ENCODE measurements at places on chromosomes 3 and 15. TPM values are rescaled to one million over a fixed set of nuclear protein-coding genes. Genes with fewer than 3 reads are reported as not detected.

DNA sequence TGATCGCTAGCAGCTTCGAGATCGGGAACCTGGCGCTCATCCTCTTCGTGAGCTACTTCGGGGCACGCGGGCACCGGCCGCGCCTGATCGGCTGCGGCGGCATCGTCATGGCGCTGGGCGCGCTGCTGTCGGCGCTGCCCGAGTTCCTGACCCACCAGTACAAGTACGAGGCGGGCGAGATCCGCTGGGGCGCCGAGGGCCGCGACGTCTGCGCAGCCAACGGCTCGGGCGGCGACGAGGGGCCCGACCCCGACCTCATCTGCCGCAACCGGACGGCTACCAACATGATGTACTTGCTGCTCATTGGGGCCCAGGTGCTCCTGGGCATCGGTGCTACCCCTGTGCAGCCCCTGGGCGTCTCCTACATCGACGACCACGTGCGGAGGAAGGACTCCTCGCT lies 62.5 kb downstream of the SLCO3A1 start:
- DNase-seq = no peak

- no peak for DNase-seq
These were observed 25.5 kb downstream of the PGPEP1L start for GRCh38 chr15:98981851-98982722.

Gene KCNMB2
- total RNA-seq = 13.6 TPM

- DNase-seq = peak; percentile 7
These were observed 30.0 kb downstream of the SHQ1 start for GRCh38 chr3:72818092-72818773.

Gene PLCB2
- 4.4 TPM for total RNA-seq

Gene SERINC4
- not detected for total RNA-seq
